ENCODE measurements at places on chromosomes 3 and 15.

GRCh38 chr15:65991721-65992483 lies 122.6 kb downstream of the RAB11A start:
- no peak for DNase-seq

DNA sequence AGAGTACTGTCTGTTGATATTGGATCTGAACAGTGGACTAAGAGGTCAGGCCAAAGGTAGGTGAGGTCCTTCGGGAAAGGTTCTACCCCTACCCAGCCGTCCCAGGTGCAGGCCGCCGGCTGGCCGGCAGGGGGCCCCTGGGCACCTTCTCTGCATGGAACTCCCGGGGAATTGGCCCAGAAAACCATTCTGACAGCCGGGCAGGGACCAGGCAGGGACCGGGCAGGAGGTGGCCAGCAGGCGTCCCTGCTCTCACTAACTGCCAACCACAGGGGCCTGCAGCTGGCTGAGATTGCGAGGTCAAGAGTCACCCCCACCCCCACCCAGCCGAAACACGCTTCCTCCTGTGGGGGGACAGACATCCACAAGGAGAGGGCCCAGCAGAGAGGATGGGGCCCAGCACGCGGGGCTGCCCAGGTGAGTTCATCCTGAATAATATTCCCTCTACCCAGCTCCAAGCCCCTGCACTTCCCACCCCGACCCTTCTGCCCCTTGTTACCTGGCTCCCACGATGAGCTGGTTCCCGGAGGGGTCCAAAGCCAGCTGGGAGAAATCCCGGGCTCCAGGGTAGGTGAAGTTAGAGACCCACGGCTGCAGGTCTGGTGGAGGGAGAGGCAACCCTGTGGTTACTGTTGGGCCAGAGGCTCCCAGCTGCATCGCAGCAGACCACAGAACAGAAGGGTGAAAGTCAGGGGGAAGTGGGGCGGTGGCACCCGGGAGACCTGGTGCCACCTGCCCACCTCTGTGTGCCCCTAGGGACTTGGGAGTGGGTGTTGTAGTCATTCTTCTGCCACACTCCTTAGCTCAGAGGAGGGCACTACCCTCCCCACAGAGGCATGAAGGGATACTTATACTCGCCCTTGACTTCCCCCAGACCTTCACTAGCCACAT lies 84.4 kb downstream of the SEMA5B start:
- peak; percentile 47 for DNase-seq

DNA sequence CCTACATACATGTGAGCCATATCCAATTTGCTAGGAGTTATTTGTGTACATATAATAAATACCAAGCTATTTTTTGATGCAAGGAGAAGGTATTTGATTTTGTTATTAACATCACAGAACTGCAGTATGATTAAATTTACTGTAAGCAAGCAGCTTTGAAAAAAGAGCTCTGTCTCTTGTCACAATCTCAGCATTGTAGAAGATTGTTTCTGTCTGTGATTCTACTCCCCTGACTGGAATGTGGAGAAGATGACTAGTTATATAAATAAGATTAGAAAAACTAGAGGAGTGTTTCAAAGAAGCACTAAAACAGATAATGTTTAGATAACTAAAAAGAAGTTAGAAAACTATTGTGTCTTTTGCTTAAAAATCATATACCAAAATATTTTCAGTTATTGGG lies 17.1 kb upstream of the DCBLD2 start:
- peak; percentile 13 for DNase-seq

DNA sequence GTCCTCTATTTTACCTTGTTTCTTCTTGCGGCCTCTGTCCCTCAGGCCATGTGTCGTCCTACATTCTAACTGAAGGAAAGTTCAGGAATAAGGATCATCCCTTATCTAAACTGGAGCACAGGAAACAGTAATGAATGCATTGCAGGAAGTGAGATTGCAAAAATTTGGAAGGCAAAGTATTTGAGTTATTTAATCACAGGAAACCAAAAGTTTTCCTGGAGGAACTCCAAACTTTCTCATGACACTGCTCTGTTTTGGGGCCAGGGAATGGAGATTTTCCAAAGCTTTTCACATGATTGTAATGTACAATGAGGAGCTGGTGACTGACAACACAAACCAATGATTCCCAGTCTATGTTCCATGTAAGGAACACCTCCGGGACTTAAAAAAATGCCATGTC lies 57.8 kb upstream of the PLSCR4 start:
- DNase-seq: peak; percentile 96

DNA sequence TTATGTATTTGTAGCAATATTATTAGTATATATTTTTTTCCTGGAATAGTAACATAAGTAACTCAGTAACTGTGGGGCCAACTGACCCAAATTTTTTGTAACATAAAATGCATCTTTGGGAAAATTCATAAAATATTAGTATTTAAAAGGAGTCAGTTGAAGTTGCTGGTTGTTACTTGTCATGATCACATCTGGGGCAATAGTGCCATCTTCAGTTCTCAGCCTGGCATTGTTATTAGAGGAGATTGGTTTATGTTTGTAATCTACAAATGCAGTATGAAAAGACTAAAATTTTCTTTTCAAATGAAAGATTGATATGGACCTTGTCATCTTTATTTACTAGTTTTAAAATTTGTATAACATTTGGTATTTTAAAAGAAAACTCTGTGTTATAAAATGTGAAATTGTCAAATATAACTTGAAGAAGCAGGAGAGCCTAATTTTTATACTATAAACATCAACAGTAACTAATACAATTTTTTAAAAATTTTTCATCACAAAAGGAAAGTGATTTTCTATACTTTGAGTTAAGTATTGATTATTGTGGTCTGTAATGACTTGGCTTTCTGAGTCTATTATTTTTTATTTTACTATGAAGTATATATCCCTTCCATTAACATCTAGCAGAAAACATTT lies 38.8 kb upstream of the MLF1 start:
- DNase-seq: peak; percentile 56

DNA sequence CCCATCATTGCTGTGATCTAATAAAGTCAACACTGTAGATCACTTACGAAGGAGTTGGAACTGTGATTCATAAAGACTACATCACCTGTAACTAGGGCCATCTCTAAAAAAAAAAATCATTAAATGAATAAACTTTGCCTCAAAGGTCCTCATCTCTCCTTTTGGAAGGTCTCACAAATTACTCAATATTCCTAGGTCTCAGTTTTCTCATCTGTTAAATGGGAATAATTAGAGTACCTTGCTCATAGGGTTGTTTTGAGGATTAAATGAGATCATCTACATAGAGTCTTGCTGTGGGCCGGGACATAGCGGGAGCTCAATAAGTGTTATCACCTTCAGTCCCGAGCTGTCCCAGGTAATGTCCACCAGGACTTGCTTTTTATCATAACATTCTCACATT lies 335.1 kb upstream of the PROK2 start:
- DNase-seq: no peak

DNA sequence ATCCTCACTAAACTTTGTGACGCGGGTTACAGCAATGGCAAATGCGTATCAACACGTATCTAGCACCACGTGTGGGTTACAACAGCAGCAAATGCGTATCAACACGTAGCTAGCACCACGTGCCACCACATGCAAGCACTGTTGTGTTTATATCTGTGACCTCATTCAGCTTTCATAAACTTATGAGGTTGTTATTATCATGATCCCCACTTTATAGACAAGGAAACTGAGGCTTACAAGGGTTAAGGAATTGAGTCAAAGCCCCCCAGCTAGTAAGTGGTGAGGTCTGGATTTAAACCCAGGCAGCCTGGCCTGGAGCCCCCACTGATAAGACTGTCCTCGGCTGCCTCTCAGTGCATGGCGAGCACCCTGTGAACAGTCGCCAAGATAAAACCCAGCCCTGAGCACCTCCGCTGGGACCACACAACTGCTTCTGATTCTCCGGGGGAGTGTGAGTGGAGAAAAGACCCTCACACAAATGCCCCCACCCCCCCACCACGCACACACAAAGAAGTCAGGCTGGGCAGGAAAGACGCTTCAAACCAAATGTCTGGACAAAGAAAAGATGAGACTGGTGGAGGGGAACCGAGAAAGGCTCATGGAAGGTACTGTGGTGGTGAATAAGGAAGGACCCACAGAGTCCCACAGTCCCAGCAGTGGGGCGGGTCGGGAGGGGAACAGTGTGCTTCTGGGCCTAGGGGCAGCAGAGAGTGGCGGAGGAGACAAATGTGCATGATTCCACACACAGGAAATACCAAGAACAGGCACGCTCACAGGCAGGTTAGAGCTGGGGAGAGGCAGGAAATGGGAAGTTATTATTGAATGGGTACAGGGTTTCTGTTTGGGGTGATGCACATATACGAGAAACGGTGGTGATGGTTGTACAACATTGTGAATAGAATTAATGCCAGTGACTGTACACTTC lies 173.4 kb downstream of the XXYLT1 start:
- DNase-seq: no peak

DNA sequence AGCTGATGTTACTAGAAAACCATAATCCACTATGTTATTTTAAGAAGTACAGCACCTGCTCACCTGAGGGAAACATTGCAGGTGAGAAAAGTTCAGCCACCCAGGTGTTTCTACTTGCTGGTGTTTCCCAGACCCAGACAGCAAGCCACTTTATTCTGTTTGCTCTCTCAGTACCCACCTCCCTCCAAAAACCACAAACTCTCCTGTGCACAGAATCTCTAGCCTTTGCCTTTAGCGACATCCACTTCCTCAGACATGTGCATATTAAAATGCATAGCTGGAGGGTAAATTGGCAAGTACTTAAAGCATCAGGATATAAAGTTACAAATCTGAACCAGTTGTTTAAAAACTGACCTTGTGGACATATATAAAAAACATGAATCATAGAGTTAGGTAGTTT lies 36.7 kb downstream of the VGLL3 start:
- DNase-seq: peak; percentile 50

GRCh38 chr3:73384091-73384906 lies 240.4 kb downstream of the PDZRN3 start:
- DNase-seq: no peak
